ENCODE measurements at places on chromosomes 13 and 19.

DNA sequence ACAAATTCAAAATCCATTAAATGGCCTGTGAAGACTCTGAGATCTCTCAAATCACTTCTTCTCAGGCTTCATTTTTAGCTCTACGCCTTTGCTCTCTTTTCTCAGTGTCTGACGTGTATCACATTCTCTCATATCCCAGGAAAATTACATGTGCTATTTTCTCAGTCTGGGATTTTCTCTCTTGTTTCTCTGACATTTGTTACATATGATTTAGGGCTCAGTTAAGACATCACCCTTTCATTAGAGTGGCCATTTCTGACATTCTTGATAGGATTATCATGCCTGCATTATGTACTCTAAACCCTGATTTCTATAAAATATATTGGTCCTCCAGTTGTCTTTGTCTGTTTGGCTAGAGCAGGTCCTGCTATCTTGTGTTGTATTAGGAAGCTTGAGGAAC lies 136.6 kb downstream of the GPC5 start:
- no peak for DNase-seq

DNA sequence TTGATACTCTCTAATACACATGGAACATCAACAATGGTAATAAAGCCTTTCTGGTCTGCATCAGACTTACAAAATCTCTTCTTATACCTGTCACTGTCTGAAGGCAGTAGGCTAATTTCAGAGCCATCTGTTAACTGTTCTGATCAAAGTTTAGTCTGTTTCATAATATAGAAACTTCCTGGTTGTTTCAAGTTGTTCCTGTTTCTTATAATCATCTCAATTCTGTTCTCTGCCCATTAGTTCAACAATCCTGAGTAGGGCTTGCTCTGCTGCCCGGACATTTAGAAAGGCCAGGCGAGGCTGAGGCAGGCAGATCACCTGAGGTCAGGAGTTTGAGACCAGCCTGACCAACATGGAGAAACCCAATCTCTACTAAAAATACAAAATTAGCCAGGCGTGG lies 5.4 kb upstream of the ZSCAN5A start:
- no peak for DNase-seq

GRCh38 chr19:8261347-8261746 lies 46.8 kb downstream of the CD320 start:
- DNase-seq = no peak

GRCh38 chr13:42394361-42394708 lies 122.4 kb downstream of the AKAP11 start:
- no peak for DNase-seq

DNA sequence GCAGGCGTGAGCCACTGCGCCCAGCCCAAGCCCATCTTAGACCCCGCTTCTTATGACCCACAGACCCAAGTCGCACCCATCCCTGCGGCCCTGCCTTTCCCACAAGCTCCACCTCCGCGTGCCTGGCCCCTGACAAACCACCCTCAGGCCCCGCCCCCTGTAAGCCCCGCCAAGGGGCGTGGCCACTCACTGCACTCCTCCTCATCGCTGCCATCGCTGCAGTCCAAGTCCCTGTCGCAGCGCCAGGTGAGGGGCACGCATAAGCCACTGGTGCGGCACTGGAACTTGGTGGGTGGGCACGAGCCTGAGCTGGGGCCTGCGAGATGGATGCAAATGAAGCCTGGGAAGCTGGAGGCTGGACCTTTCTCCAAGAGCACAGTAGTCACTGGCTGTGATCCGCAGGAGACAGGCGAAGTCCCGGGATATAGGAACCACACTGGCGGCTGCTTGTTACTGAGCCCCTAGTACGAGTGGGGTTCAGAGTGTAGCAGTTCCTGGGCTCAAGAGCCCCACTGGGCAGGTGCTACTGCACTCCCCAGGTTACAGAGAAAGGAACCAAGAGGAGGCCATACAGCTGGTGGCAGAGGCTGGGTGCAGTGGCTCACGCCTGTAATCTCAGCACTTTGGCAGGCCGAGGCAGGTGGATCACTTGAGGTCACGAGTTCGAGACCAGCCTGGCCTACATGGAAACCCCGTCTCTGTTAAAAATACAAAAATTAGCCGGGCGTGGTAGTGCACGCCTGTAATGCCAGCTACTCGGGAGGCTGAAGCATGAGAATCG lies 3.1 kb downstream of the CD320 start:
- DNase-seq = no peak

- no peak for DNase-seq
Observed at GRCh38 chr19:8357007-8357521, 6.9 kb upstream of the ANGPTL4 start.

DNA sequence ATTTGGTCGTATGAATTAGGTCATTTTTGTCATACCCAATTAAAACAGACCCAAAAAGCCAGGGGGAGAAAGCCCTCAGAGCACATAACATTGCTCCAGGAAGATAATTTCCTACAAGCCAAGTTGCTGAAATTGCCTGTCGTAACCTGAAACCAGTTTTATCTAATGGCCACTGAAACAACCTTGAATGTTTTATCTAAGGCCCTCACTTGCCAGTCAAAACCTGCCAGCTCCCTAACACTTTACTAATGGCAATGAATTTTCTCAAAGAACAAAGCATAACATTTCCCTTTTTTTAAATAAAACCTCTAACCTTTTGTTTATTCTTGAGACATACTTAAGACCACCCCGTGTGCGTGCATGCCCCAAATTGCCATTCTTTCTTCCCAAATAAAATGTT lies 496.2 kb upstream of the KLHL1 start:
- no peak for DNase-seq

DNA sequence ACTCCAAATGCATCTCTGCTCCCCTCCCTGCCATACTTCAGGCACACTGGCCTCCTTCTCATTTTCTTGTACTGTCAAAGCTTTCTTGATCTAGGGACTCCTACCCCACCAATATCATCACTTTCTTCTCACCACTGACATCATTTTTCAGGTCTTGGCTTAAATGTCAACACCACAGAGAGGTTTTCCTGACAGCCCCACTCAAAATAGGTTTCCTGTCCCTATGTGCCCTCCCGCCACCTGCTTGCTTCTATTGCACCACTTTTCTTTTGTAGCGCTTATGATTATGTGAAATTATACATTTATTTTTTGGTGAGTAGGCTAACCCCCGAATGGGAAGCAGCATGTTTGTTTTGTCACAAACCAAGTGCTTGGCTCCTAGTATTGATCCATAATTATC lies 164.6 kb downstream of the NDFIP2 start:
- DNase-seq = no peak

DNA sequence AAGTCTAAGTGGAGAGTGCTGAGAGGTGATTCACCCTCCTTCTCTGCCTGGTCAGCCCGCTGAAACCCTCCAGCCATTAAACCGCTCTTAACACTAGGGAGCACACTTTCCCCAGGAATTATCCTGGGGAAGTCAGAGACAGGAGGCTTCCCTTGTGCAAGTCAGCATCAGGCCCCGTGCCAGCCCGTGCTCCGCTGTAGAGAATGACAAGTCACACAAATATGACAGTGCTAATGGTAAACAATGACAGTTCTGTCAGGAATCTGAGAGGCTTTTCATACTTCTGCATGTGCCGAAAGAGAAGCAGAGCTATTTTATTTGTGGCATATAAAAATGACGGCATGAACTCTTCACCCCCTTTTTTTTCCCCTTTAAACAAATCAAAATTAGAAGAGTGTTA lies 816.9 kb upstream of the SLC10A2 start:
- DNase-seq = no peak

GRCh38 chr13:113739527-113740285 lies 19.3 kb upstream of the TMEM255B start:
- DNase-seq = no peak

DNA sequence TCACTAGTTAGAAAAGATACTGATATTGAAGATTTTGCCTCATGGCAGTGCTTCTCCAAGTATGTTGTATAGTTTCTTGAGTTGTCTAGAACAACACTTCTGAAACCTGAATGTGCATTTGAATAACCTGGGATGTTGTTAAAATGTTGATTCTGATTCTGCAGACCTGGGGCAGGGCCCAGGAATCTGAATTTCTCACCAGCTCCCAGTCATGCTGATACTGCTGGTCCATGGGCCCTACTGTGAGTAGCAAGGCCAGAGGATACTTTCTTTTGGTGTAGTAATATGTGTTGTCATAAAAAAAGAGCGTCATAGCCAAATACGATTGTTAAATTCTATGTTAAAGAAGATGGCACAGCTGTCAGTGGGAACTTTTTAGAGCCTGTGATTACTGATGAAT lies 41.6 kb upstream of the C1QTNF9 start:
- no peak for DNase-seq

GRCh38 chr19:14772467-14772866 lies 5.9 kb downstream of the ADGRE2 start:
- no peak for DNase-seq

DNA sequence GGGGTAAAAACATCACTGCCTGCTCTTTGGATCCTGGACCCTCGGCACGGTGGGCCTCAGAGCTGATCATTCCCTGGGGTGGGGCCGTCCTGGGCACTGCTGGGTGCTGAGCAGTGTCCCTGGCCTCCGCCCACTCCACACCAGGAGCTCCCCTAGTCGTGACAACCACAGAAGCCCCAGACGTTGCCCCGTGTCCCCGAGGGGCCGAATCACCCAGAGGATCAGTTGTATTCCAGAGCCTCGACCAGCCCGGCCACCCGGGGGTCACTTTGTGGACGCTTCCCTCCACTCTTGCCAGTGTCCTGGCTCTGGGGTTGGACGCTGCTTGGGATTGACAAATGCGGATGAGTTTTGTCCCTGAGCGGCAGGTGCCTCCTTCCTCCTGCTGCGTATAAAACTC lies 10.2 kb downstream of the C2CD4C start:
- no peak for DNase-seq

- peak; percentile 56 for DNase-seq
Observed at GRCh38 chr19:49890349-49891311, 6.1 kb downstream of the IL4I1 start.

GRCh38 chr13:67004511-67004910 lies 225.6 kb downstream of the PCDH9 start:
- DNase-seq = no peak

- DNase-seq = peak; percentile 75
Observed at GRCh38 chr19:10388957-10389356, 8.6 kb upstream of the TYK2 start.

DNA sequence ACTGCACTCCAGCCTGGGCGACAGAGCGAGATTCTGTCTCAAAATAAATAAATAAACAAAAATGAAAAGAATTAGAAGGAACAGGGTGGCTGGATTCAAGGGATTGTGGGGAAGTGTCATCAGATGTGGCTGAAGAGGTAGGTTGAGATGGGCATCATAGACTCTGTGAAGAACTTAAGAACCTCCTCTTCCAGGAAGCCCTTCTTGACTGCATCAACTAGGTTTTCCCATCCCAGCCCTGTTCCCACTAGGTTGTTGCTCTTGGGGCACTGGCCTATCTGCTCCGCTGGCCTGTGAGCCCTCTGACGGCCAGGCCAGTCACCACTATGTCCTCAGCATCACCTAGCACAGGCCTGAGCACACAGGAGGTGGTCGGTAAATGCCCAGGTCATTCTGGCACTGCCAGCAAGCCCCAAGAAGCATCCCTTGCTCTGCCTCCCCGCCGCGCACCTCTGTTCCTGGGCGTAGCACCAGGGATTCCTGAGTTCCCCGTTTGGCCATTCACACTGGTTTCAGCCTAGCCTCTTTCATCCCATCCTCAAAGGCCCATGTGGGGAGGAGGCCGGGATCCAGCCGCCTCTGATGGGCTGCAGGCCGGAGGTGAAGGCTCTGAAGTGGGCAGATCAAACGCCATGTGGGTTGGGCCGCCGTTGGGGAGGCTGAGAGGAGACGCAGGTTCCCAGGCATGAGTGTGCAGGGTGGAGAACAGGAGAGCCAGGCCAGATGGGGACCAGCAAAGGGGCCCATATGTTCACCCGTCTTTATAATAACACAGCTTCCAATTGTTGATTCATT lies 27.6 kb upstream of the SLC1A5 start:
- DNase-seq = no peak

- no peak for DNase-seq
Observed at GRCh38 chr13:82356667-82357410, 1525.4 kb downstream of the SLITRK1 start.

DNA sequence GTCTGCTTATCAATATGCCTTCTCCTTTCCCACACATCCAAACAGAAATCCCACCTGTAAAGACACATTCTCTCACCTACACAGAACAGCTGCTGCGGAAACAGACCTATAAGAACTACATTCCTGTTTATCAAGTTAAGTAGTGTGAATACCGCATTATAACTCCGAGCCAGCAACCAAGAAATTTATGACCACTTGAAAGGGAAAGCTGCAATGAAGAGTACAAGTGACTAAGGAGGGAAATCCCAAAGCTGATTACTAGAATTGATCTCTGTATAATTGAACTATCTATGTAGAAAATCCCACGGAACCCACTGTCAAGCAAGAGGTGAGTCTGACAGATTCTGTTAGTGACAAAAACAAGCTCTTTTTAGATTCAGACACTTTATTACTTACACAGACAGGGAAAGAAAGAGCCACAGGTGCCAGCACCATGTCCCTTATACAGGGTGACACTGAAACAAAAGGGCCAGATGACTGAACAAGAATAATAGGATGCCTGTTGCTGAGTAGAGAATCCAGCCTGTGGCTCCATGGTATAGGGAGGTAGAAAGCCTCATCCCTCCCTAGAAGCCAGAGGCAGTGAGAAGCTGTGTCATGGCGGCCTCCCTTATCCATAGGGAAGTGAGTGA lies 1.6 kb upstream of the IGFL4 start:
- no peak for DNase-seq

DNA sequence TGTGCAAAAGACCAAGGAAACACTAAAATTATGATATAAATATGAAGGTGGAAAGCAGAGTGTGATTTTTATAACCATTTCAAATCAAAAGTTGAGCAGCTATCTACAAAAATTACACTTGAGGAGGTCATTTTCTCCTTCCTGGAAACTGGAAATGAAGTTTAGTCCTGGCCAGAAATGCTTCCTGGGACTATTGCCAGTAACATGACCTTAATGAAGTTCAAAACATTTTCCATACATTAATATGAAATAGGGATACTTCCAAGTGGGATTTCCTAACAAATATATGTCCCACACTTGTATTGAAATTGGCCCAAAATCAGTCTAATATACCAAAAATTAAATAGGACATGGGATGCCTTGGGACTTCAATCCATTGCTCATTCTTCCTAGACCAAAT lies 1556.8 kb upstream of the MIR17HG start:
- no peak for DNase-seq

DNA sequence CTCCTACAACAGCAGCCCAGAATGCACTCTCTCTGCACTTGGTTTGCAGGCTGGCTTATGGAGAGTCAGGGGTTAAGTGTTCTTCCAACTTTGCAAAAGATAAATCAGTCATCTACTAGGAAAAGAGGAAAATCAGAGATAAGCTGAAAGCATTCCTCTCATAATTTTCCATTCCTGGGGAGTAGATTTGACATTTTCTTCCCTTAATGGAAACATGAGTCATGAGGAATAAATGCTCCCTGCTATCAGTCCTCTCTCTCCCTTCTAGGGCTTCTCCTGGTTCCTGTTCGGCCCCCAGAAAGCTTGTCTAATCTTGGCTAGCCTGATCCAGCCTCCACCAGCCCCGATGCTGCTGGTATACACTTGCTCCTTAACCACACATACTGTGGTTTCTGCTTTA lies 28.4 kb upstream of the ENOX1 start:
- DNase-seq = no peak

GRCh38 chr19:37334179-37335071 lies 36.5 kb upstream of the ZNF527 start:
- peak; percentile 54 for DNase-seq

GRCh38 chr19:39951686-39952085 lies 17.3 kb upstream of the FCGBP start:
- DNase-seq = no peak

GRCh38 chr19:12899891-12900518 lies 9.0 kb downstream of the GCDH start:
- DNase-seq = peak; percentile 96

Data from MM.1S (cell line).